ENCODE measurements at places on chromosomes 12 and 14. TPM values are rescaled to one million over a fixed set of nuclear protein-coding genes. Genes with fewer than 3 reads are reported as not detected.

DNA sequence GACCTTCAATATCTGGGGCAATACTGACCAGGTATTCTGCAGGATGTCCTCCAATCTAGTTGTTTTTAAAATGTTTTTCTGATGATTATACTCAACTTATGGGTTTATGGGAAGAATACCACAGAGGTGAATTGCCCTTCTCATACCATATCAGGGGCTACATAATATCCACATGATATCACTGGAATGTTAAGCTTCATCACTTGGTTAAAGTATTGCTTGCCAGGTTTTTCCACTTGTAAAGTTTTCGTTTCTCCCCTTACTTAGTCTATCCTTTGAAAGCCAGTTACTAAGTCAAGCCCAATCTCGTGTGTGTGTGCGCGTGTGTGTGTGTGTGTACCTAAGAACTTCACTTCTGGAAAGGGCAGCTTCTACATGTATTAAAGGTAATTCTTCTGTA is 980.9 kb upstream of the FBXO33 start:
- H3K27me3 ChIP-seq: no peaks in the 10 kb centered on the region
- no peak overlapping the region for H3K27ac ChIP-seq

DNA sequence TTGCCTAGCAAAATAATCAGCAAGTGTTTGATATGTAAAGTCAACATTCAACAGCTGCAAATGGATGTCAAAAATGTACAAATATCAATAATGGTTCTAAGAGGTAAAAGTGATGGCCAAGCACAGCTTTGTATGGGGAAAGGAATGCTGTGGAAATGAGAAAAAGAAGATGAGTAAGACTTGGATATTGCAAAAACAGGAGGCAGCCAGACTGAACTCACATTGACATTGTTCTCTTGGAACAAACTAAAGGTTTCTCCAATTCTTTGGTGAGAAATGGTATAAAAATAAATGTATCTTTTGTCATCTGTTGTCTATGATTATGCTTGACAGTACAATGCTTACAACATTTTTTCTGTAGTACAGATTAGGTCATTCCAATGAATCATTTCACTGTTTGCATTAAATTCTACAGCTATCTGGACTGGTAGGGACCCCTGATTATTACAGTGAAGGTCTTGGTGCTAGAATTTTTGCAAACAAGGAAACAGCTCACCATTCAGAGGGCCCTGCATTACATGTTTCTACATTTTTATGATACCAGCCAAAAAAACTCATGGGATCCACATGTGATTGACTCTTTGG is 465.7 kb downstream of the NOVA1 start:
- H3K36me3 ChIP-seq: no peaks in the 10 kb centered on the region
- no peak for DNase-seq
- H3K27ac ChIP-seq: no peak overlapping the region
- H3K4me3 ChIP-seq: no peak overlapping the region
- H3K4me1 ChIP-seq: no peaks in the 10 kb centered on the region

DNA sequence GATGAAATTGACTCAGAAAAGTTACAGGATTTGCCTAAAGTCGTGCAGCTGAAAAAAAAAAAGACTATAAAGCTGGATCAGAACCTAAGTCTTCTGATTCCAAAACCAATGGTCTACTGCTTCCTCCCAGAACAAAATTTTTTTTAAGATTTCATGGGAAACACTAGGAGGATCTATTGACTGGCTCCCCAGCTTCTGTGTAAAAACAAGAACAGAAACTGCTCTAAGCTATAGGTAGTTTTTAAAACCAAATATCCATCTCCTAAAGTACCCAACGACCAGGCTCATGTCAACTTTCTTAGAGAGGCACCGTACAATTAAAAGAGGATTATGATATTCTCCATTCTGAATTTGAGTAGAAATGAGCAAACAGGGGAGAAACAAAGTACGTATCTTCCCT is 9.4 kb downstream of the FMNL3 start:
- peaks cover 10% of the 10 kb centered on the region for H3K4me1 ChIP-seq
- H3K4me3 ChIP-seq: no peak overlapping the region
- H3K36me3 ChIP-seq: no peaks in the 10 kb centered on the region

GRCh38 chr14:60101786-60102185 is 10.1 kb downstream of the PCNX4 start:
- no peaks in the 10 kb centered on the region for H3K27me3 ChIP-seq
- no peak overlapping the region for H3K27ac ChIP-seq
- H3K36me3 ChIP-seq: no peaks in the 10 kb centered on the region
- H3K4me1 ChIP-seq: peaks cover 4% of the 10 kb centered on the region
- no peak overlapping the region for H3K4me3 ChIP-seq

DNA sequence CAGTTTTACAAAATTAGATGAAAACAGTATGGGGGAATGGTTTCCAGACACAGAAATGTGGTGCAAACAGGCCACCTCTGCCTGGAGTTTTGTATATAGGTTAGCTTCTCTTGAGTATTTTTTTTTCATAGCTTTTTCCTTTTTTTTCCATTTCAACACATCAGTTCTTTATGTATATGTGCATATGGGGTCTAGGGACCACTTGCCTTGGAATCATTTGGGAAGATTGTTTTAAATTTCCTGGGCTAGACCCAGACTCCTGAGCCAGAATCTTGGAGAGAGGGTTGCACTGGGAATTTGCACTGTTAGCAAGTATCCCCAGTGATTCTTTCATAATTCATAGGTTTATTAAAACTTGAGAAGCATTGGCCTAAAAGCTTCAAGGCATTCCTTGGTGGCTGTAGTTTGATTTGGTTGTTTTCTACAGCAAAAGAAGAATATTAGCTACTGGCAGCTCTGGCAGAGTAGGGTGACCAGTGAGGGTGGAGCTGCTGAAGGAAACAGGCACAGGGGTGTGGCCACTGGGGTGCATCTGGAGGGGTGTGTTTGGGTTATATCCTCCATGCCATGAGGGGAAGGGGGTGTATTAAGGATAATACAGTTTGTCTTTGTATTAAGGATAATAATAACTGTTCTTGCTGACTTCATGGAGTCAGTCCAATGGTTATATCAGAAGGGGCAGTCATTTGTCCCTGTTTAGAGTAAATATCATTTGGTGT is 22.8 kb downstream of the PPP1R36 start:
- peaks cover 5% of the 10 kb centered on the region for H3K4me1 ChIP-seq
- no peak overlapping the region for H3K4me3 ChIP-seq
- no peaks in the 10 kb centered on the region for H3K36me3 ChIP-seq
- no peak for DNase-seq

DNA sequence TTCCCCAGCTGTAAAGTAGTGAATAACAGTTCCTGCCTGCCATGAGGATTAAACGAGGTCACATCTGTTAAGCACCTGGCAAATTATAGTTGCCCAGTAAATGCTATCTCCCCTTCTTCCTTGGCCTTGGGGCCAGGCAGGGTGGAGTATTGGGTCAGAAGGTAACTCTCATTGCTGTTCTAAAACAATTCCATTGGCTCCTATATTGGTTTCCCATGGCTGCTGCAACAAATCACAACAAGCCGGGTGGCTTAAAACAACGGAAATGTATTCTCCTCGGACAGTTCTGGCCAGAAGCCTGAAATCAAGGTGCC is 31.9 kb downstream of the MMAB start:
- H3K27me3 ChIP-seq: no peaks in the 10 kb centered on the region
- peak; percentile 38 for DNase-seq
- H3K36me3 ChIP-seq: no peaks in the 10 kb centered on the region
- no peak overlapping the region for H3K27ac ChIP-seq
- H3K4me3 ChIP-seq: no peak overlapping the region

DNA sequence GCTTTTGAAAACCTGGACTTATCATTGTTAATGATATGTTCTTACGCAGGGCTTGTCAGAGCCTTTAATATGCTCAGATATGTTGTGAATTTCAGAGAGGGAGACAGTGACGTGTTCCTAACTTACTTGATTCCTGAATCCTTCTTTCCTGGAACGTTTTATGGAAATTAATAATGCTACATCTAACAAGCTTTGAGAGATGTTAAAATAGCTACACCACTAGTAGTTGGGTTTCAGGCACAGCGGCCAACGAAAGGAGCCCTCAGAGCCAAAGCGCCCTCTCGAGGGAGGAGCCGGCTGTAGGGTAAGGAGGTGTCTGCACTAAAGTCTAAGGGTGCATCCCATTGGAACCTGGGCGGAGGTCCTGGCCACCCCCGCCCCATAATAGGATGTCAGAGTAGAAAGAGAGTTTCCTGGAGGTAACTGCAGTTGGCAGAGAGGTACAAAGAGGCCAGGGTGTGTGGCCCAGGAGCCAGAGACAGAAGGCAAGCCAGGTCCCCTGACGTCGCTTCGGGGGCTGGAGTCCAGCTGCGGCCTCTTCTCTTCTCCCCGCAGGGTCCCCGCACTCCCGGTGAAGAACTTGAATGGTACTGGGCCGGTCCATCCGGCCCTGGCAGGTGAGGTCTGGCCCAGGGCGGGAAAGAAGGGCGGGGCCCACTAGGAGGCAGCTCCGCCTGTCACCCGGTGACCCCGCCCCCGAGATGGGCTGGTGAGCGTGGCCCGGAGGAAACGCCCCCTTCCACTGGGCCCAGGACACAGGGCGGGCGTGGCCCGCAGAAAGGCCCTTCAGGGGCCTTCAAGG is 36.3 kb downstream of the DTX1 start:
- H3K27ac ChIP-seq: no peak overlapping the region
- no peaks in the 10 kb centered on the region for H3K4me1 ChIP-seq
- no peaks in the 10 kb centered on the region for H3K36me3 ChIP-seq
- no peaks in the 10 kb centered on the region for H3K27me3 ChIP-seq
- H3K4me3 ChIP-seq: no peak overlapping the region

DNA sequence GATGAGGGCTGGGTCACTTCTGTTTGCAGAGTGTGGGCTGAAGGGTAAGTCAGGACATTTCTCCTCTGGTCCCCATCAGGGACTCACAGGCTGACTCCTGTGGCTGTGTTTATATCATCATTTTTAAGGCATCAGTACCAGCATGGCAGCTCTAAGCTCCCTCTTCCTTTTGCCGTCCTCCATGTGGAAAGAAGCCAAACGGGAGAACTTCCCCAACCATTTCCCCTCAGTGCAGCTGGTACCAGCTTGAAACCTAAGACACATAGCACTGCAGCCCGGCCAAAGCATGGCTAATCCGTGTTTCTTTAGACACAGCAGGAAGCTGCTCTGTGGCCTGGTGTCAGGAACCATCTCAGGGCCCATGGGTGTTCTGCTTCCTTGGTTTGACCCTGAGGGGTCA is 31.9 kb upstream of the ATP2A2 start:
- H3K4me3 ChIP-seq: no peak overlapping the region
- no peaks in the 10 kb centered on the region for H3K27me3 ChIP-seq
- peaks cover 15% of the 10 kb centered on the region for H3K4me1 ChIP-seq
- no peak overlapping the region for H3K27ac ChIP-seq

- no peak overlapping the region for H3K27ac ChIP-seq
- H3K4me3 ChIP-seq: no peak overlapping the region
- no peaks in the 10 kb centered on the region for H3K27me3 ChIP-seq
- no peaks in the 10 kb centered on the region for H3K36me3 ChIP-seq
- H3K4me1 ChIP-seq: no peaks in the 10 kb centered on the region
Measured at GRCh38 chr14:28467611-28468010, 299.0 kb upstream of the FOXG1 start.

DNA sequence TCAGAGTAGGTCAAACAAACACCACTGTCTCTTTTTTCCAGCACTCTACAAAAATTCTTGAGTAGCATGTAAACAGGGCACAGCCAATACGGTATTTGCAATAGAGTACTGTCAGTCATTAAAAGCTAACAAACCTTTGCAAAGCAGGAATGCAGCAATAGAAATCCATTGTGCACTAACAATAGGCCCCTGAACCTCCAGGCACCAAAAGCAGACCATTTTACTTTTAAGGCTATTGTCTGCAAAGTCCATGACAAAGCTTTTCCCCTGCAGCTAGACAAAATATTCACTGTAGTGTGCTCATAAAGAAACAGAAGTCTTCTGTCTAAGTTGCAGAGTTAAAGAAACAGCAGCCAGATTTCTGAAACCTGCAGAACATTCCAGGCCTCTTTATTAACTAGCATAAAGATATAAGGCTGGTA is 191.9 kb downstream of the SOX5 start:
- no peak for DNase-seq
- H3K27ac ChIP-seq: no peak overlapping the region
- no peak overlapping the region for H3K4me3 ChIP-seq
- H3K4me1 ChIP-seq: no peaks in the 10 kb centered on the region

DNA sequence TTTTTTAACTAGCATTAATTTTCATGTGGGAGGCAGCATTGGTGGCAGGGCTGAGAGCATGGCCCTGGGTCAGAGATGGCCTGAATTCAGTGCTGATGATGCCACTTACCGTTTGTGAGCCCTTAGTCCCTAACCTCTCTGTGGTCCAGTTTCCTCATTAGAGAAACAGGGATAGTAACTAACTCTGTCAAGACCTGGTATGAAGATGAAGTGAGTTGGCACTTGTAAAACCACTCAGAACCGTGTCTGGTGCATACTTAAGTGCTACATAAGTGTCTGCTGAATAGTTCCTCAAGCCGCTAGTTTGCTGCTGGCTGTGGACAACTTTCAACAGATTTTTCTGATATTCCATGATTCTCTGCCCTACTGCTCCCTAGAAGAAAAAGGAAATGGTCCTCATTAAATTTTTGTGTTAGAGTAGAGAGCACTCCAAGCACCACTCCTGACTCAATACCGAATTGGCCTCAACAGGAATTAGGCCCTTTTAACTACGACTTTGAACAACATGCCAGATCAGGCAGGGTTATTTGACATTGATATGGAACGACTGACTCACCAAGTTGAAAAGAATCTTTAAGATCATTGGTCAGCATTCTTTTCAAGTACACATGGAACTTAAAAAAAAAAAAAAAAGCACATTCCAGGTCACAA is 250.2 kb downstream of the ANO2 start:
- DNase-seq: no peak
- no peaks in the 10 kb centered on the region for H3K27me3 ChIP-seq
- H3K4me1 ChIP-seq: no peaks in the 10 kb centered on the region

DNA sequence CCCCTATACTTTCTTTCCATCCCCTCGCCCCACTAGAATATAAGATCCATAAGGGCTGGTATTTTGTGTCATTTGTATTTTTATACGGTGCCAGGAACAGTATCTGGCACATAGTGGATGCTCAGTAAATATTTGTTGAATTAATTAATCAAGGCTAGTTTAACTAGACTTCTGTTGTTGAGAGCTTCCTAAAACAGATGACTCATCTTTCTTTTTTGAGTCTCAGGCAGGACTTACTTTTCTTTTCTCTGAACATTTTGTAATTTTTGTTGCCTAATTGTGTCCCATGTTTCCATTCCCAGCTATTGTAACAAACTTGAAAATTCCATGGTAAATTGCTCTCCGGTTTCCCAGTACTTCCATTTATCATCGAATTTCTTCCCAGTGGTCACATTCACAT is 16.7 kb downstream of the STK38L start:
- no peak overlapping the region for H3K27ac ChIP-seq
- H3K36me3 ChIP-seq: no peaks in the 10 kb centered on the region
- H3K4me3 ChIP-seq: no peak overlapping the region
- DNase-seq: no peak
- H3K4me1 ChIP-seq: no peaks in the 10 kb centered on the region

- H3K36me3 ChIP-seq: peaks cover 4% of the 10 kb centered on the region
- H3K27me3 ChIP-seq: no peaks in the 10 kb centered on the region
- H3K4me3 ChIP-seq: no peak overlapping the region
- no peak for DNase-seq
Measured at GRCh38 chr14:101881426-101881825, 82.9 kb upstream of the DYNC1H1 start.

GRCh38 chr12:105033851-105034250 is 47.7 kb downstream of the NOPCHAP1 start:
- H3K4me3 ChIP-seq: no peak overlapping the region
- no peak for DNase-seq
- no peaks in the 10 kb centered on the region for H3K36me3 ChIP-seq
- H3K27me3 ChIP-seq: no peaks in the 10 kb centered on the region

TAS2R50 gene
- total RNA-seq: 1.3 TPM

ADGRD1 gene
- total RNA-seq: 71.9 TPM

COA8 gene
- 11.4 TPM for total RNA-seq

ASCL1 gene
- 0.54 TPM for total RNA-seq

TAS2R13 gene
- total RNA-seq: 3.1 TPM

PTHLH gene
- 0.56 TPM for total RNA-seq

CLEC4C gene
- total RNA-seq: not detected

PPM1A gene
- 38.5 TPM for total RNA-seq

KCNC2 gene
- not detected for total RNA-seq

GYS2 gene
- not detected for total RNA-seq

TC2N gene
- total RNA-seq: 7.8 TPM
